ENCODE measurements at places on chromosomes 2 and 18. TPM values are rescaled to one million over a fixed set of nuclear protein-coding genes. Genes with fewer than 3 reads are reported as not detected.

- H3K27me3 ChIP-seq: peaks cover 64% of the 10 kb centered on the region
- no peaks in the 10 kb centered on the region for H3K4me1 ChIP-seq
- no peak overlapping the region for H3K27ac ChIP-seq
- H3K36me3 ChIP-seq: no peaks in the 10 kb centered on the region
Measured at GRCh38 chr2:95075440-95076132, 46.0 kb downstream of the MRPS5 start.

The KANSL3 gene
- 54.5 TPM for total RNA-seq

The CCDC121 gene
- 3.8 TPM for total RNA-seq

DNA sequence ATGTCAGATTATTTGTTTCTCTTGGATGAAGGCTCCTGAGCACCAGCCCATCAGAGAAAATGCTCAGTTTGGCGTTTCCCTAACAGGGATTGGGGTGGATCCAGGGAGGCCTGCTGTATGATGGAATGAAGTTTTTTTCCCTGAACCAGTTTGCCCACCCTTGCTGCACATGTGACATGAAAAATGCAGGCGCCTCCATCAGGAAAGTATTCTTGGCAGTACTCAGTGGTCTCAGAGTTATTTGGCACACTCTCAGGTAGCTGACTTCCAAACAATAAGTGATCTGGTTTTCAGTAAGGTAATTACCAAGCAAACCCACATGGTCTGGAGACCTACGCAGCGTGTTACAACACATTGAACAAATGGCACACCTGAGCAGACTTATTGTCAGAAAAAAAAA is 254.9 kb downstream of the PAX3 start:
- H3K27me3 ChIP-seq: no peaks in the 10 kb centered on the region
- no peak for DNase-seq
- H3K4me1 ChIP-seq: no peaks in the 10 kb centered on the region
- H3K27ac ChIP-seq: no peak overlapping the region
- H3K36me3 ChIP-seq: no peaks in the 10 kb centered on the region

GRCh38 chr2:223058952-223059716 is 7.1 kb downstream of the KCNE4 start:
- no peaks in the 10 kb centered on the region for H3K27me3 ChIP-seq
- no peaks in the 10 kb centered on the region for H3K4me1 ChIP-seq
- H3K36me3 ChIP-seq: no peaks in the 10 kb centered on the region
- no peak overlapping the region for H3K4me3 ChIP-seq
- no peak overlapping the region for H3K27ac ChIP-seq
- DNase-seq: peak; percentile 43

GRCh38 chr2:218860950-218861381 is 1.4 kb downstream of the WNT6 start:
- peak overlapping the region; percentile 8 for H3K4me3 ChIP-seq
- H3K36me3 ChIP-seq: no peaks in the 10 kb centered on the region
- H3K4me1 ChIP-seq: peaks cover 13% of the 10 kb centered on the region
- peak; percentile 34 for DNase-seq
- H3K27ac ChIP-seq: no peak overlapping the region

- H3K4me3 ChIP-seq: peak overlapping the region; percentile 78
- peaks cover 28% of the 10 kb centered on the region for H3K4me1 ChIP-seq
- no peak for DNase-seq
- no peaks in the 10 kb centered on the region for H3K27me3 ChIP-seq
- peak overlapping the region; percentile 87 for H3K27ac ChIP-seq
Measured at GRCh38 chr2:68157002-68157401, 686 bp upstream of the PNO1 start.

The REG3G gene
- total RNA-seq: not detected
